ENCODE measurements at places on chromosomes 13 and 19.

DNA sequence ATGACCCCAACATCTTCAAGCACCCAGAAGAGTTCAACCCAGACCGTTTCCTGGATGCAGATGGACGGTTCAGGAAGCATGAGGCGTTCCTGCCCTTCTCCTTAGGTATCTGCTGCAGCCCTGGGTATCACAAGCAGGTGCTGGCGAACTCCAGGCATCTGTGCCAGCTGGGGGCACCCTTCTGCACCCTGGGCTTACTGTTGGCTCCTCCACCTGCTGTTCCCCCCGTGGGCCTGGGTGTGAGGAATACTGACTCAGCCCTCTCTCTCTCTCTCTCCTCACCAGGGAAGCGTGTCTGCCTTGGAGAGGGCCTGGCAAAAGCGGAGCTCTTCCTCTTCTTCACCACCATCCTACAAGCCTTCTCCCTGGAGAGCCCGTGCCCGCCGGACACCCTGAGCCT, 13.0 kb downstream of the CYP2S1 start:
- DNase-seq = no peak

- DNase-seq = no peak
Observed at GRCh38 chr19:50725218-50725910, 2.2 kb downstream of the CLEC11A start.

GRCh38 chr19:42065511-42065910, 4.5 kb downstream of the GRIK5 start:
- no peak for DNase-seq

- DNase-seq = no peak
Observed at GRCh38 chr19:53960886-53961285, 1.9 kb upstream of the CACNG8 start.

DNA sequence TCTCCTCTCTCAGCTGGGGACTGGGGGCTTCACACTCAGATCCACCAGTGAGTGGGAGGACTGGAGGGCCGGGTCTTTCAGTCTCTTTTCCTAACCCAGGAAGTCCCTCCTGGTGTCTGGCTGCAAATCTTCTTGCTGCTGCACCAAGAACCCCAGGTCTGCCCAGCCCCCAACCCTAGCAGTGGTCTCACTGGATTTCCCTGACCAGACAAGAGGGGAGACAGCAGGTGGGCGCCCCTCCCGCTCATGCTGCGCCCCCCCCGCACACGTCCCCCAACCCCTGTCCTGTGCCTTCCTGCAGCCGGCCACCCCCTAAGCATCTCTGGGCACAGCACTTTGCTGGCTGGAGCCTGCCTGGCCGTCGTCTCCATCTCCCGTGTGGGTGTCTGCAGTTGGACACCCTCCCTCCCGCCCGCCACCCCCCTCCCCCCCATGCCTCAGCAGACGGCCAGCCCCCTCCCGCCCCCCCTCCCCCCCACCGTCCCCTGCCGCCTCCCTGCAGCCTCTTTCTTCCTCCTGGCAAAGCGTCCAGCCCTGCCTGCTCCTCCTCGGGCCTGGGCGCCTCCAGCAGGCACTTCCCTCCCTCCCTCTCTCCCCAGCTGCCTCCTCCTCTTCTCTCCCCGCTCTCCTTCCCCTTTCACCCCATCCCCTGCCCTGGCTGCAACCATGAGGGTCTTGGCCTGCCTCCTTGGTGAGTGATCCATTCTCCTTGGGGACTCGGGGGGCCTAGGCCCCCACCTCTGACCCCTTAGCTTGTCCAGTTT, at the start of gene SSC5D:
Gene SSC5D (plus strand): TSS at position 513 of the 764 bp plus-strand sequence. CDS start 154 bp downstream, at position 667.
- DNase-seq = no peak

DNA sequence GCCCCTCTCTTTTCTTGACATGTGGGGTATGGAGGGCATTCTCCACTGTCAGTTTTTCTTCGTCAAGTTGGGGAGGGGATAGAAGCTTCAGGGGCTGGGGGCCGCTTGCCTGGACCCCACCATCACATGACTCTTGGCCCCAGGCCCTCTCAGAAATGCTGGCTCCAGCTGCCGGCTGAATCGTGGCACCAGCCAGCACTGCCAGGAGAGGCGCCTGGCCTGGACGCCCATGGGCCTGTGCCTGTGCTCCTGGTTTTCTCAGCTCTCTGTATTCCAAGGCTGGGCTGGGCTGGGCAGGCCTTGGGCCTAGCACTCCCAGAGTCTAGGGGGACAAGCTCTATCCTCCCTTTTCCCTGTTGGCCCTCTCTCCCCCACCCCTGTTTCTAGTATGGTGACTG, 38.6 kb downstream of the LYL1 start:
- DNase-seq = no peak

- DNase-seq = no peak
Observed at GRCh38 chr13:98761986-98762616, 9.6 kb upstream of the SLC15A1 start.

GRCh38 chr19:47044946-47045866, 3.2 kb downstream of the TMEM160 start:
- DNase-seq = no peak

DNA sequence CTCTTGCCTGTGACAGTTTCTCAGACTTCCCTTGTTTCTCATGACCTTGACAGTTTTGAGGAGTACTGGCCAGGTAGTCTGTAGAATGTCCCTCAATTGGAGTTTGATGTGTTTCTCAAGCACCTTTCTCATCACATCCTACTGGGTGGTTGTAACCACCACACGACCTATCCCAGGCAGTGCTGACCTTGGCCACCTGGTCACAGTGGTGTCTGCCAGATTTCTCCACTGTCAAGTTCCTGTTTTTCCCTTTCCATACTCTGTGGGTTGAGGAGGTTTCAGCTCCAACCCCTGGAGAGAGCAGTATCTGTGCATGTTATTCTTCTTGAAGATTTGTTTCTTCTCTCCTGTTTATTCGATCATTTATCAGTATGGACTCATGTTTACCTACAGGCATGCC, 8.4 kb upstream of the UPF3A start:
- DNase-seq = no peak

GRCh38 chr19:19542507-19542906, 4.4 kb downstream of the CILP2 start:
- DNase-seq = no peak

- no peak for DNase-seq
Observed at GRCh38 chr19:51242881-51243630, 7.8 kb upstream of the SIGLECL1 start.

DNA sequence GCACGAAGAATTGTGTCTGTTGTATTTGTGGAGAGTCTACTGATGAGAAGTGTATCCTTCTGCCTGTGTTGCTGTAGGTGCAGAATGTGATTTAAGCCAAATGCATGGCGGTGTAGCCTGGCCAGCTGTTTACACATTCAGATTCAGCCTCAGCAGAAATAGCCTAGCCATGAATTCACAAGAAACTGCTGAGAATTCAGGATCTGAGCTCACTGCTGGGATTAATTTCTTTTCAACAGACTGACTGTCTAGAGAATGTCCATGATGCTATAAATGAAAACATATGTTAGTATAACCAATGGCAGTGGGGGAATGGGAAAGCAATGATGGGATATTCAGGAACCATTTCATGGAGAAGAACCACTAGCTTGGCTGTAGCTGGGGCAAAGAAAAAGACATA, 77.4 kb upstream of the RNF113B start:
- DNase-seq = no peak

GRCh38 chr19:35086455-35086854, 29.2 kb upstream of the FXYD3 start:
- no peak for DNase-seq

GRCh38 chr13:113216254-113217048, 7.0 kb downstream of the CUL4A start:
- no peak for DNase-seq

DNA sequence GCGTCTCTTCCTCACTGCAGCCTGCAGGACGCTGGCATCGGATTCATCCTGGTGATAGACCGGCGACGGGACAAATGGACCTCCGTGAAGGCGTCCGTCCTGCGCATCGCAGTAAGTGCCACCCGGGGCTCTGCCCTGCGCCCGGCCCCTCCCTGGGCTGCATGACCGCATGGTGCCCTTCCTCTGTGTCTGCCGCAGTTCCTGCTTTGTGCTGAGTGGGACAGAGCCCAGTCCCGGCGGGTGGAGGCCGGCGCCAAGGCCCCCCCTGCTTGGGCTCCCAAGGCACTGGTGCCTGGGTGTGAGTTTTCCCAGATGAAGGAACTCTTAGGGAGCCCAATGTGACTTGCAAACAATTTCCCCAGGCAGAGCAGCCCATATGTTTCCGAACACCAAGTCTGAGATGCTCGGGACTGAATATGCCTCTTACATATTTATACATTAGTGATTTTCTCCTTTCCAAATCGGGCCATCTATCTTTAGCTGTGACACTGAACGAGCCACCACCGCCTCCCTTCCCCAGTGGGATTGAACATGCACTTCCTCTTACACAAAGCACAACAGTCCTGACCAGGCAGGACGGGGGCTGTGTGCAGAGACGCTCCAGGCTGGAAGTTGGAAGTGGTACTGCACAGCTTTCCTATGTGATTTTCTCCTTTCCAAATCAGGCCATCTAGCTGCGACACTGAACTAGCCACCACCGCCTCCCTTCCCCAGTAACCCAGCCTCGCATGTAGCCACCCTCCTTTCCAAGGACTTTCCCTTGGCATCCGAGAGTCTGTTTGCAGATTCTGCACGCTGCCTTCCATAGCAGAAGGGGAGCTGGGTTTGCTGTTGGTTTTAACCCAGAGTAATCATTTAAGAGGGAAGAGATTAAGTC, 60.1 kb upstream of the F7 start:
- no peak for DNase-seq

GRCh38 chr13:99704390-99704789, 203.1 kb downstream of the TM9SF2 start:
- DNase-seq = no peak

GRCh38 chr19:19661141-19661674, 2.3 kb downstream of the ATP13A1 start:
- DNase-seq = no peak

GRCh38 chr13:26422036-26422435, 135.4 kb upstream of the WASF3 start:
- no peak for DNase-seq

- no peak for DNase-seq
Observed at GRCh38 chr19:43441716-43442115, 23.7 kb downstream of the LYPD3 start.

- DNase-seq = no peak
Observed at GRCh38 chr19:41166944-41167804, 25.8 kb upstream of the CYP2S1 start.

- DNase-seq = no peak
Observed at GRCh38 chr19:16380943-16381755, 56.5 kb downstream of the KLF2 start.

GRCh38 chr13:47256618-47257017, 359.8 kb upstream of the HTR2A start:
- no peak for DNase-seq

DNA sequence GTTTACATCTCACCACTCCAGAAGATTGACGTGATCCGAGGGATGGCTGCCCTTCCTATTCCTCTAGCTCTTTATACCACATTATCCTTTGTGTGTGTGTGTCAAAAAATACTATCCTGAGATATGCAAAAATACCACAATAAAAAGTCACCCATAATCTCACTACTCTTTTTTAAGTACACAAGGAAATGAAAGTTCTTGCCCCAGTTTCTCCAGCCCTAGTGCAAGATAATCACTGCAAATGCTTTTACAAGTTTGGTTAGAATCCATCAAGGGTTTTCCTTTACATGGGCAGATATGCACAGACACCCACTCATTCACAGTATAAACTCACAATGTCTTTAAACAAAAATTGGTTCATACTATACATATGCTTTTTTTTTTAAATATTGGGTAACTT, 89.3 kb downstream of the DIAPH3 start:
- no peak for DNase-seq

- no peak for DNase-seq
Observed at GRCh38 chr13:36332986-36333385, 13.2 kb downstream of the SPART start.

DNA sequence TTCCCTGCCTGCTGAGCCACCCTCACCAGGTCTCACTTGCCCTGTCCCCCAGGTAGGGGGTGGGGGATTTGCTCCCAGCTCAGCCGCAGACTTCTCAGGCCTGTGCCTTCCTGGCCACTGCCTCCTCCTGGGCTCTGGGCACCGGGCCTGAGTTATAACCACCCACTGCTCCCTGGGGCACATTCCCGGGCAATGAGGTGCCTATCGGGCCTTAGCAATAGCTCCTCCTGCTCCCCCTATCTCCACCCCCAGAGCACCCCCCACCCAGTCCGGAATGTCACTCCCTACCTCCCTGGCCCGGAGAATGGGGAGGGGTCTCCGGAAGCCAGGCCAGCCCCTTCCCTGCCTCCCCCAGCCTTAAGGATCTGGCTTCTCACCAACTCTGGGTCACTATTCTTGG, at the start of gene KLK5:
Gene KLK5 (minus strand): TSS at position 129 of the 400 bp plus-strand sequence. CDS start 381 bp downstream, outside the sequence.
- no peak for DNase-seq

DNA sequence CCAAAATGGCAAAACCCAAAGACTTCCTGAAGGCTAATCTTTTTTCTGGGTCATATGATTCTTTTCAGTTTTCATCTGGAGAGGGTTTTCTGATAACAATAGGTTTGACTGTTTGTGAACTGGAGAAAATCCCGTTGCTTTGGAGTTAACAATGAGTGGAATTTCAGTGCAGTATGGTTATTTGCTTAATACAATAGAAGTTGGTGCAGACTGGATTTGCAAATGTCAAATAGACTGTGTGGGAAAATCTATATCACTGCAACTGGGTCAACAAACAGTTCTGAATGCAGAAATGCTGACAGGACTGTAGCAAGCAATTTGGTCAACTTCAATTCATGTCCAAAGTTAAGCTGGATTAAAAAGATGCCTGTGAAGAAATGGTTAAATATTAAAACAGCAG, 267.5 kb upstream of the ARGLU1 start:
- DNase-seq = no peak

DNA sequence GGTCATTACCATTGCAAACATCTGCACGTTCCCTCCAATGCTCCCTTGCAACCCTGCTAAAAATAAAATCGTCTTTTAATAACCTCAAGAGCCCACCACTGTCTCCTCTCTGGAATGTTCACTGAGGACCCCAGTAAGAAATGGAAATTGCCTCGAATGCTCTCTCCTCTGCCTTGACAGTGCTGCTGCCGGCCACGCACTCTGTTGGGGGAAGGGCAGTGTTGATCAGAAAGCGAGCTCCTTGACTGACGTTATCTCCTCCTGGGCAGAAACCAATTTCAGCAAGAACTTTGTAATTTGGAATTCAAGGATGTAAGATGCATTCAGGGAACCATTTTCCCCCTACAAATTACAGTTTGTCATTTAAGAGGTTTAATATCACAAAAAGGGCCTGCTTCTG, 718.5 kb downstream of the UQCRFS1 start:
- DNase-seq = no peak
